NCI-H446 (cell line): ENCODE measurements at places on chromosomes 7 and 10.

DNA sequence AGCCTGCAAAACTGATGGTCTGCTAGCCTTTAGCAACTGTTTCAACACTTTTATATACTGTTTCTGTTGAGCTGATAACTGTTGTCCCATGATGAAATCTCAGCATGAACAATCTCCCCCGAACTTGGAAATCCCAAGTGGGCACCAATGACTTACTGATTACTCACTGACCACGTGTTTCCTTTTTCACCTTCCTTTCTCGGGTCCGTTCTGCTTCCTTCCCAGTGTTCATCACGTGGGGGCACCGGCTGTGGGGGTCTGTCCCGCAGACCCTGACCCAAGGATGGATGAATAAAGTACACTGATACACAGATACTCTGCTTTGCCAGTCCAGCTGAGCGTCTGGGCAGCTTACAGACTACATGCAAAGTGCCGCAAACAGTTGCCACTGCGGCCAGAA lies 39.0 kb upstream of the RASGEF1A start:
- DNase-seq = no peak

DNA sequence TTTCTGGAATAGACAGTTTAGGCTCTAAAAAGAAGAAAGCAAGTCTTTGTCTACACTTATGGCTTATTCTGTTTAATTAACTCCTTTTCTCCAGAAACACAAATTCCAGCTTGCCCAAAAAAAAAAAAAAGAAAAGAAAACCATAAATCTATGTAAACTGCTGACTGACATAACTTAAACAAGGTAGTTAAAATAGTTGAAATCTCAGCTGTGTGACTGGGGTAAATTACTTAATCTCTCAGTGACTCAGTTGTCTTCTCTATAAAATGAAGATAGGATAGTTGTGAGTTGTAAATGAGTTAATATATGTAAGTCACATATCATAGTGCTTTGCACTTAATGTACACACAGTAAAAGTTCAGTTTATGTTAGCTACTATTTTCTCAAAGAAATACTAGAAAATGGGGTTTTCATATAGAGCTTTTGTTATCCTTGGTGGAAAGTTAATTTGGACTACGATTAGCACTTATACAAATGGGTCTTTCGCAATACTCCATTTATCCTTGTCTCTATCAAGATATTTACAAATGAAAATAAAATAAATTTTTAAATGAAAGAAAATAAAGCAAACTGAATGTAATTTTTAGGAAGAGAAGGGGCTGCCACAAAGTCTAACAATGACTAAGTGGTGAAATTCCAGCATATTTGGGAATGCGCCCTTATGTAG lies 200.9 kb downstream of the MBL2 start:
- DNase-seq = no peak

DNA sequence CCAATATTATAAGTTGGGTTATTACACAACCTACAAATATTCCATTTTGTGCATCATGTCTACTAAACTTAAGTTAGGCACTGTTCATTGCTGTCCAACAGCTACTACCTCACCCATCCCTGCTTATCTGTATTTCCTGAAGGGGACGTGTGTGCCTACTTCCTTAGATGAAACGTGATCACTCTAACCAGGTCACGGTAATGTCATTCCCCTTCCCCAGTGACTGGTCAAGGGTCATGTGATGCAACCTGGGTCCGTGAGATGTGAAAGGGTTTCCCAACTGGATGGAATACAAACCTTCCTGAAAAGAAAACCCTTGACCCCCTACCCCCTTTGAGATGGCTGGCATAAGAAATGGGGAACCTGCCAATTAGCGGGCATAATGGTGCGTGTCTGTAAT lies 1.6 kb upstream of the NSMCE4A start:
- no peak for DNase-seq

GRCh38 chr10:94219829-94220228 lies 142.9 kb downstream of the NOC3L start:
- DNase-seq = no peak

- DNase-seq = no peak
These were observed 212.3 kb upstream of the CSTF2T start for GRCh38 chr10:51911723-51912122.

DNA sequence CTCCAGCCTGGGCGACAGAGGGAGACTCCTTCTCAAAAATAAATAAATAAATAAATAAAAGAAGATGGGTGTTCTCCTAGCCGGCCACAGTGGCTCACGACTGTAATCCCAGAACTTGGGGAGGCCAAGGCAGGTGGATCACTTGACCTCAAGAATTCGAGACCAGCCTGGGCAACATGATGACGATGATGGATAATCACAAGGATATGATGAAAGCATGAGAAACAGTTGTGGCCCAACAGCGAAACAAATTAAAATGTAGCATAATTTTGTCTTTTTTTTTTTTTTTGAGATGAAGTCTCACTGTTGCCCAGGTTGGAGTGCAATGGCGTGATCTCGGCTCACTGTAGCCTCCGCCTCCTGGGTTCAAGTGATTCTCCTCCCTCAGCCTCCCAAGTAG lies 12.9 kb downstream of the ZNF786 start:
- no peak for DNase-seq

DNA sequence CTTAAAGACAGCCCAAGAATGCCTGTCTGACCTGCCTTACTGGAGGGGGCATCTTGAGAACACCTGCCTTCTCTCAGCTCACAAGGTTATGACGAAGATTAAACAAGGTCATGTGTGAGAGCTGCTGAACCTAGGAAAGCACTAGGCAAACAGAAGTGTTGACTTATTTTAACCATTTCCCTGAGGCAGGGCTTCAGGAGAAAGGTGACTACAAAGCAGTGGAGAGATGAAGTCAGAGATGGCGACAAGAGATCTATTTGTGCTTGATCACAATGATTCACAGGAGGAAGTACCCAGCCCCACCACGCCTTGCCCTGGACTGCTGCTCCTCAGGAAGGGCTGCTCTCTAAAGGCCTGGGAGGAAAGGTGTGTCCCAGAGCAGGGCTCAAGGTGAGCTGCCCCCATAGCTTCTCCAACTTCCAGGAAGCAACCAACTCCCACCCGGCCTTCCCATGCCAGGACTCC lies 27.8 kb downstream of the STN1 start:
- DNase-seq = no peak

GRCh38 chr10:7605565-7606295 lies 61.0 kb downstream of the ITIH5 start:
- DNase-seq = no peak

DNA sequence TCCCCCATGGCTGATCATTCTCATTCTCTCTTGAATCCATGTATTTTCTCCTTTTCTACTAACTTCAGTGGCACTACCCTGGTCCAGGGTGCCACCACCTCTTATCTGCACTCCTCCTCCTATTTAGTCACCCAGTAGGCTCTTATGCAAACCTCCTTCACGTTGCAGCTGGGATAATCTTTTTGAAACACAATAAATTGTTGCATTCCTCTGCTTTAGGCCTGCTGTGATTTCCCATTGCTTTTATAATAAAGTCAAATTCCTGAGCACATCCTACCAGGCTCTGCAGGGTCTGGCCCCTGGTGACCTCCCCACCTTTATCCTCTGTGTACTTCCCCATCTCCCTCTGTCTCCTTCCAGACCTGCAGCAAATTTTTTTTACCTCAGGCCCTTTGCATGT lies 112.7 kb upstream of the KIAA1217 start:
- no peak for DNase-seq

DNA sequence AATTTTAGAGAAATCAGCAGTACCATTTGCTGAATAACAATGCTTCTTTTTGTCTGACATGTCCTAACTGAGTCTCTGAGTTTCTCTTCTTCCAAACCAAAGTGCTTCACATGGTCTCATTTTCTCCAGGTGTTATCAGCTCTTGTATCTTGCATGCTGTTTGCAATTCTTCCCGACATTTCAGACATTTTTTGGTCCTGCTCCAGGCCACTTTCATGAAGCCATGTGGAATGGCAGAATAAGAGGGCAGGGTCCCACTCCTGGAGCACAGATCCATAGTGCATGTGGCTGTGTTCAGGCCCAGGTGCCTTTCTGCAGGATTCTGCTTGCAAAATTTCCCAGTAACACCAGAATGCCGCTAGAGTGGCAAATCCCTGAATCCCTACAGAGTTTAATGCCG lies 916.2 kb downstream of the NXPH1 start:
- no peak for DNase-seq

DNA sequence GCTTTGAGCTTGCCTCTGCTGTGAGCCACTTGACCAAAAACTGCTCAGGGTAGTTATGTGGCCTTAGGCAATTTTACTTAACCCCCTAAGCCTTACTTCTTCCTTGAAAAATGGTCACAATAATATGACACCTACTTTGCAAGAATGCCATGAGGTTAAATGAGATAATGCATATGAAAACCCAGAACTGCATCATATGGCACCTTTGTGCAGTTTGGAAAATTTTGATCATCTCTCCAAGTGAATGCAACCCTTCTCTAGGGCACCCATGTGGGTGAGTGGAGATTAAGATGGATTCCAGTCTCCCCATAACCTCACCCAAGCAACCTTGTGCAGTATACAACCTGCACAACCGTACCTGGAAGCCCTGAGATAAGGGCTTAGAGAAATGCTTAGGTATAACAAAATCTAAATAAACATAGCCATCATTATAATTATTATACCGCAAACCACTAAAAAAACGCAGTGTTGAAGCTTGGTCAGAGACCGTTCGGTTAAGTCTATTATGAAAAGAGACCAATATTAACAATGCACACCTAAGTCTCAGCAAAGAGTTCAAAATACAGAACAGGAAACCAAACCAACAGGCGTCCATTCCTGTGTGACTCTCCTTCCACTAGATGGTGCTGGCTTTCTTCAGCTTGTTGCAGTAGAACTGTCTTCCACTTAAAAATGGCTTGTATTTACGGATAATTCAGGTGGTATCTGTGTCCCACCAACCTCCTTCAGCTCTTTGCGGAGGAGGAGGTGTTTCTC lies 21.0 kb upstream of the ASB15 start:
- DNase-seq = peak; percentile 40

GRCh38 chr7:768881-769504 lies 41.9 kb upstream of the PRKAR1B start:
- DNase-seq = peak; percentile 45

DNA sequence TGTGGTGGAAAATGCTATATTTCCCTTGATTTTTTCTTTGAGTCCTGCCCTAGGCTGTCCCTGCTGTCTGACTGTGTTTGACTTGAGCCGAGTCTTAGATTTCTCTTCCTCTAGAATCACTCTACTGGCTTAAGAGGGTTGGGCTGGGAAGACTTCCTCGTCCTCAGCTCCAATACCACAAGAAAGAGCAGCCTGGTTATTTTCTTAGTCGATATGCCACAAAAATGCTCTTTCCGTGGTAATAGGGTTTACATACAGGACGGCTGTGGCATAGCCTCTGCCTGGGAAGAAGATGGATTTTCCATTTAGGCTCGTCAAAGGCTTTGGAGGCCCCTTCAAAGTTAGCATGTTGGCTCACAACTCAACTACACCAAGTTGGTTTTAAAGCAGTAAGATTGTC lies 212.0 kb upstream of the IGFBP3 start:
- DNase-seq = no peak

DNA sequence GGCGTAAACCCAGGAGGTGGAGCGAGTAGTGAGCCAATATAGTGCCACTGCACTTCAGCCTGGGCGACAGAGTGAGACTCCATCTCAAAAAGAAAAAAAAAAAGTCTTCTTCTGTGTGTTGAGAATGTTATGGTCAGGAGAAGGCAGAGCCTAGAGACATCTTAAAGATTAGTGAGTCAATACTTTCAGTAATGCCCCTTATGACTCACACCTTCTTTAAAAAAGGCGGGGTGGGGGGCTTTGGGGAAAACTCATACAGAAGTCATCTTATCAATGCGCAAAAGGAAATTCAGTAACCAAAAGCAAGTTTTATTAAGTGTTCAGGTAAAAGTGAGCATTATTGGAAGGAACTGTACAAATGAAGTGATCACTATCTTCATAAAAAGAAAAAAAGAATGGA lies 1369.8 kb upstream of the LRRTM3 start:
- DNase-seq = no peak

GRCh38 chr10:58479045-58479444 lies 33.6 kb upstream of the BICC1 start:
- DNase-seq = no peak

GRCh38 chr10:72087392-72087968 lies 871 bp downstream of the SPOCK2 start:
- no peak for DNase-seq

DNA sequence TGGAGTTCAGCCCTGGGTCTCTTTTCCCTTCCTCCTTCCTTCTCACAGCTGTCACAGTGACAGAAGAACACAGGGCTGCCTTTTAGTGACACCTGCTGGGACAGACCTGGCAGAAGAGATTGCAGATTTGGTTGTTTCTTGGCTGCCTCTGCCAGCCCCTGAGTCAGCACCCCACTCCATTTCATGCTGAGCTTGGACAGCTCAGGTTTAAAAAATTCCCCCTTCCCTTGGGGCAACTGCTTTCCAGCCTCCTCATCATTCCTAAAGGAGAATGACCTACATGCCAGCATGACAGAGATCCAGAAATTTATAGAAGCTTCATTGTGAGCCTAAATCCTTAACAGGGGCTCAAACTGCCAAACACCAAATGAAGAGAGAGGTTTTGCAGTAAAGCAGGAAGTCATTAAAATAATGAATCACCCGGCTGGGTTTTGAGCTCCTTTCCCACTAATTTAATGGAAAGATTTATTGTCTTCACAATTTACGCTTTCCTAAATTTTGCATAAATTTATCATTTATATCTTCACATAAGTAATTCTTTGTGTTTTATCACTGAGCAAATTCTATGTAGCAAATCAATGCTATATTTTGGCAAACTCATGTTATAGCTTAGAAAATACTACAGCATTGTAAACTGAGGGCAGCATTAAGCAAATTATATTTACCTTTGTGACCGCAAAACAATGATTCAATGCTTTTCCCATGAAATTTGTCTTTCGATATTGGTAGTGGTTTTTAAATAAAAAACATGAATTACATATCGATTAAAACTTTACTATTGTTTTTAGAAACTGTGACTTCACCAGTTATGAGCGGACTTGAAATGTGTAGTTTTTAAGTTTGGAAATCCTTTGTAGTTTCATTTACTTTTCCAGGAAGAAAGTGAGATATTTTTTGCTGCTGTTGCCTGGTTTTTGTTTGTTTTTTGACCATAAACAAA lies 399.5 kb upstream of the ANKRD30A start:
- DNase-seq = peak; percentile 63

- DNase-seq = no peak
These were observed 51.2 kb upstream of the GTF2I start for GRCh38 chr7:74606101-74606908.

DNA sequence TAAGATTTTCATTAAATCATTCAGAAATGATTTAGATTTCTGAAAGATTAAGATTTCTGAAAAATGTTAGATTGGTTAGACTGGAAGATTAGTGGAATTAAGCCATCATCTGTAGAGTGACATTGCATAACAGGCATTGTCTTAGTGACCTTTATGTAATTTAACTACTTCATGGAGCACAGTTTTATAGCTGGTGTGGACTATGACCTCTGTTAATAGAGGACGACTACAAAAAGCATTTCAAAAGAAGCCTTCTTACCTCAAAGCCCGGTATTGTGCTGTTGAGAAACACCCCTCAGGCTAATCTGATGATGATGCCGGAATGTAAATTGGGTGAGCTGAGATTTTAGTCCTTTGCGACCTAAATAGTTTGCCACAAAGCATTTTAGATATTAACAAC lies 55.6 kb downstream of the GALNT11 start:
- no peak for DNase-seq

DNA sequence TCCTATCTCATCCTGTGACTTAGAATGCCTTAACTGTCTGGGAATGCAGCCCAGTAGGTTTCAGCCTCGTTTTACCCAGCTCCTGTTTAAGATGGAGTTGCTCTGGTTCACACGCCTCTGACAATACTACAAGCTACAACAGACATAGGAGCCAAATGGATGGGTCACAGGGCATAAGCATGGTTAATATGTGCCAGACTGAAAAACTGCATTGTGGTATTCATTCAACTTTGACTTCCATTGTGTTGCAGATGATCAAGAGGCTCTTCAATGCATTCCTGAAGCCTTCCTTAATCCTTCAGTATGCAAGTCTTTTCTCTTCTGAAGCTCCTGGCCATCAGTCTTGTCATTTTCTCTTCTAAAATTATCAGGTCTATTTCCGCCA lies 20.3 kb upstream of the RNF32 start:
- no peak for DNase-seq
